ENCODE measurements at places on chromosomes 3 and 15.

DNA sequence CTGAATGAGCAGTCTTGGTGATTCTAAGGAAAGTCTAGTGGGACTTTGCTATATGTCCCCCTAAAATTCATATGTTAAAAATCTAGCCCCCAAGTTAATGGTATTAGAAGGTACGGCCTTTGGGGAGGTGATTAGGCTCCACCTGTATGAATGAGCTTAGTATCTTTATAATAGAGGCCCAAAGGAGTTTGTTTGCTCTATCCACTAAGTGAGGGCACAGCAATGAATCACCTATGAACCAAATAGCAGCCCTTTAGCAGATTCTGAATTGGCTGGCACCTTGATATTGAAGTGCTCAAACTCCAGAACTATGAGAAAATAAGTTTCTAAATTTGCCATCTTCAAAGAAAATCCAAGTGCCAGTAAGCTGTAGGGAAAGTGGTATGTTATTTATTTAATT lies 187.9 kb downstream of the SUCNR1 start:
- no peak for DNase-seq

DNA sequence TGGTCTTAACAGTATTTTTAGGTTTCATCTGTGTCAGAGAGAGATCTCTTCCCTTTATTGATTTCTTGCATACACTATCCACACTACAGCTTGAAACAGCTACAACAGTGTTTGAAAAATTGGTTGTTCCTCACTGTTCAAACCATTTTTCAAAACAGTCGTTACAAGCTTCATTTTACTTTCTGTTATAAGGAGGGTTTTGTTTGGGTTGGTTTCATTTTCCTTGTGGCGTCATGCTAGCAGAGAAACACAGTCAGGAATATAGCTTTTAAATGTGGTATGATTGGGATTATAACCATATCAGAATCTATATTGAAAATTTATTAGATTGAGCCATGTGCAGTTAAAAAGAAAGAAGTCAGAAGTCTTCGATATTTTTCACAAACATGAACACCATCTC lies 400.6 kb downstream of the ZBTB20 start:
- DNase-seq: no peak

DNA sequence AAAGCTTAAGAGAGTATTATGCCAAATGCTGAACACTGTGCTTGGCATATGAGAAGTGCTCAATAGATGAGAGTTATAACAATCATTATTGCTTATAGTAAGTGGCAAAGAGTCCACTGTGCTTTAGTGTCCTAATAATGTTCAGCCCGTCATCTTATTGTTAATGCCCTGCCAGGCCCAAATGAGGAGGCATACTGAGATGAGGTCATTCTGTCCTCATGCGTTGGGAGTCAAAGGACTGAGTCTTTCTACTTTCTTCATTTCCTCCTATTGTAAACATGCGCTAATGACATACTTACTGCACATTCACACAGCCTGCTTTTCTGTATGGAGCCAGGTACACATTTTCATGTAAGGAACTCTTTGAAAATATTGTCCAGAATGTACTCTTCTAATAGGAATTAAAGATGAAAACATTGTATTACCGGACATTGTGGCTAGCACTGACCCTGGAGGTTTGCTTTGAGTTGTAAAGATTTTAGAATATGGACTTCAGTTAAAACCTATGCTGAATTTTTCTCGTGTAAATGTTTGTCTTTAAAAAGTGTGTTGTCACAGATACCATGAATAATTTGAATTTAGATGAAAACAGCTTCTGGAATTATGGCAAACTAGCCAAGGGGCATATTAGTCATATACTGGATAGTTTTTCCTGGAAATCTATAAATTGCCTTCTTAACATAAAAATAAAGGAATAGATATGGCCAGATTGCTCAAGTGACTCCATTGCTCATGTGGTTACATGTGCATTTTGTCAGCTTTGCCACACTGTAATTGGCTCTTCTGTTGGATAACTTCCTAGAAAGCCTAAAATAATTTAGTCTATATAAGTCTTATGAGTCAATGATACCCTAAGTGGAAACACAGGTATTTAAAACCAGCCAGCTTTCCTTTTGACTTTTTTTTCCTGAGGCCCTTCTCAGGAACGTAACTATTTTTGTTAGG lies 38.3 kb downstream of the KBTBD12 start:
- no peak for DNase-seq

DNA sequence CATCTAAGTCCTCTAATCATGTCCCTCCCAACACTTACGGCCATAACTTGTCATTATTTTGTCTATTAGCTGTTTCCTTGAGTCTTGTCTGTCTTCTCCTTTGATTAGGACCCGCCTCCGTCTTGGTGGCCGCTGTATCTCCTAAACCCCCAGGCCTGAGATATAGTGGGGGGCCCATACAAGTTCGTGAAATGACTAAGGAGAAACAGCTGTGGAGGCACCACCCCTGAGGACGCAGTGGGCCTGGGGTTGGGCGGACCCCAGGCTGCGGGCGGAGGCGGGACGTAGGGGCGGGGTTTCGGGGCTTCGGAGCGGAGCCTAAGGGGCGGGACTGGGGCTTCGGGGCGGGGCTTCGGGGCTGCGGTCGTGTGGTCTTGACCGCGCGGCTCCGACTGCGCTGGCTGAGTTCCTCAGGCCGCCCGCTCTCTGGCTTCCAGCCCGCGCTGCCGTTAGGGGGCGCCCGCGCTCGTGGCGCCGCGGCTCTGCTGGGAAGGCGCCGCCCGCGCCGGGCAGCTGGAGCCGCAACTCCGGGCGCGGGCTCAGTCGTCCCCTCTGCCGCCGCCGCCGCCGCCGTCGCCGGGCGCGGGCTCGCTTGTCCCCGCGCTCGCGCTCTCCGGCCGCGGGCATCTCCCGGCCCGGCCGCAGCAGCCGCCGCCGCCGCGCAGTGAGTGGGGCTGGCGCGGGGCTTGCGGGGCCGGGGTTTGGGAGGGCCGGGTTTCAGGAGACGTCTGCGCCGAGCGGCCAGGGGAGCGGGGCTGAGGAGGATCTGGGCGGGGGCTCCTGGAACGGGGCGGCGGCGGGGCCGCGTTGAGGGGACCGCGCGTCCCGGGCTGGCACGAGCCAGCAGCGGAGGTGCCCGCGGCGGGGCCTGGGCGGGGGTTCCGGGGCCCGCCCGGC lies at the start of gene KCTD6:
Gene KCTD6 (plus strand): TSS at position 591 of the 897 bp plus-strand sequence. CDS start 6,660 bp downstream, outside the sequence.
- peak; percentile 85 for DNase-seq

- DNase-seq: no peak
Observed at GRCh38 chr15:80588801-80589200, 106.3 kb upstream of the ABHD17C start.

DNA sequence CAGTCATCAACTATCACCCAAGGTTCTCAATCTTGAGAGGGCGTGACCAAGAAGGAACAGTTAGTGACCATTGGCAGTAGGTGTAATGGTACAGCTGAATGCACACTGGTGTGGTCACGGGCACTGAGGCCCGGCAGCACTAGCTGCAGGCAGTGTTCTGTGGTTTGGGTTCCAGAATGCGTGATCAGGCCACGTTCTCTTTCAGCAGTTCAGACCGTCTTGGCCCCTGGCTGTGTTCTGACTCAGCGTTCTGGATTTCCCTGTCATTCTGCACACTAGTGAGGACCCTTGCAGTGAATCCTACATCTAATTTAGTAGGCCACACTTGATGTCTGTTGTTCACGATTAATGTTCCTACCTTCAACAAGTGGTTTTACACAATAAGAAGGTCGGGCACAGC lies 220.5 kb upstream of the SLCO3A1 start:
- DNase-seq: no peak
